Stimulated activated CD4-positive, alpha-beta T cell treated with anti-CD3 and anti-CD28 coated beads, TNF-alpha, amount 100 ng/mL, for 24 hours (primary cell): ENCODE measurements at places on chromosomes 2 and 18.

GRCh38 chr2:101357376-101357775 lies 29.9 kb downstream of the CREG2 start:
- no peak for DNase-seq

DNA sequence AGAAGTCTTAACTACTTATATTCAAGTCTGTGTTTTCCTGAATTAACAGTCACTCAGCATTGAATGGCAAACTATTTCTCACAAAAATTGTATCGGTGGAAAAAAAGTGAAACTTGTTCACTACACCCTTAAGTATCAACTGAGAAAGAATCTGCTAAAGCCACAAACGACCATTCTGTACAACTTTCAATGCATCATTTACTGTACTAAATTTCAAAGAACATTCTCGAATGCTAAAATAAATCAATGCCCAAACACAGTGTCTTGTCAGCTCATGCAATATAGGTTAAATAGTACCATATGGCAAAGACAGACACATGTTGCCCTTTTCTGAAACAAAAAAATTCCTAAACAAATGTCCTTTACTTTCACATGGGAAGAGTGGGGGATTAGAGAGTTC lies 9.0 kb downstream of the ZNF516 start:
- no peak for DNase-seq

GRCh38 chr2:143645921-143646645 lies 516.9 kb downstream of the ARHGAP15 start:
- no peak for DNase-seq

DNA sequence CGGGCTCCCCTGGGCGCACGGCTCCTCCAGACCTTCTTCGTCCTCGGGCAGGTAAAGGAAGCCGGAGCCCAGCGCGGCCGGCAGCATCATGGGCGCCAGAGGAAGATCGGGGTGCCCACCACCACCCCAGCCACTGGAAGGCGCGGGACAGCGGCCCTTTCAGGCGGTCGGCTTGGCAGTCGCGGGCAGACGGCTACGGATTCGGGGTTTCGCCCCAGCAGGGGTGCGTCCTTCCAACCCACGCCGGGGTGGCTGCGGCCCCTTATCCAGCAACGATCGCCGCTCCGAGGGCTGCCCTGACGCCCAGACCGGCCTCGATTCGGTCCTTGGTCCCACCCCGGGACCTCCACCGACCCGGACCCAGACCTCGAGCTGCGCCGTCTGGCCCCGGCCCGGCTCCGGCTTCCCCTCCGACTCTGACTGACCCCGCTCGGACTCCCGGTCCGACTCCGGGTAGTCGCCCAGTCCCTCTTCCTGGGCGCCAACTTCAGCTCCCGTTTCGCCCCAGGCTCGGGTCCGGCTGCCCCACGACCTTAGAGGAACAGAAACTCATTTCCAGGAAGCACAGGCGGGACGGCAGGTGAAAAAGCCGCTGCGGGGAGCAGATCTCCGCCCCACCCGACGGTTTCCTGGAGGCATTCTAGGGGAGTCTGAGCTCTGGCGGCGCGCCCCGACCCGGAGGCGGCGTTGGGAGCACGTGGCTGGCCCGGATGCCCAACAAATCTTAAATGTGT lies 30.2 kb upstream of the SSB start:
- peak; percentile 22 for DNase-seq

- DNase-seq, result no peak
Measured at GRCh38 chr2:72770879-72771461, 54.9 kb downstream of the EXOC6B start.

- DNase-seq, result no peak
Measured at GRCh38 chr2:40041422-40042382, 262.6 kb upstream of the THUMPD2 start.

DNA sequence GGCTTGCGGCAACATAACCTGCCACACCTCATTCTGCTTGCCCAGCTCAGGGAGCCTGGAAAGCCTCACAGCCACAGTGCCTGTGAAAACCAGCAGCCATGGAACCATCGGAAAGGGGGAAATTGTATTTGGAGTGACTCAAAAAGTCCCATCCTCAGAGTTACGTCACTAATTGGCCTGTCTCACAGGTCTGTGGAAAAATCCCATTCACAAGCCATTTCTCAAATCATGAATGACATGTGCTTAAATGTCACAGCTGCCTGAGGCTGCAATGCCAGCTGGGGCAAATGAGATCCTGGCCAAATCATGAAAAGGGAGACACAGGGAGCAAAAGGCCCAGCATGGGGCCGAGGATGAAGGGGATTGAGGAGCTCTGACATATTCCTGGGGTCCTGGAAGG lies 486.9 kb upstream of the RAB6C start:
- DNase-seq, result no peak

DNA sequence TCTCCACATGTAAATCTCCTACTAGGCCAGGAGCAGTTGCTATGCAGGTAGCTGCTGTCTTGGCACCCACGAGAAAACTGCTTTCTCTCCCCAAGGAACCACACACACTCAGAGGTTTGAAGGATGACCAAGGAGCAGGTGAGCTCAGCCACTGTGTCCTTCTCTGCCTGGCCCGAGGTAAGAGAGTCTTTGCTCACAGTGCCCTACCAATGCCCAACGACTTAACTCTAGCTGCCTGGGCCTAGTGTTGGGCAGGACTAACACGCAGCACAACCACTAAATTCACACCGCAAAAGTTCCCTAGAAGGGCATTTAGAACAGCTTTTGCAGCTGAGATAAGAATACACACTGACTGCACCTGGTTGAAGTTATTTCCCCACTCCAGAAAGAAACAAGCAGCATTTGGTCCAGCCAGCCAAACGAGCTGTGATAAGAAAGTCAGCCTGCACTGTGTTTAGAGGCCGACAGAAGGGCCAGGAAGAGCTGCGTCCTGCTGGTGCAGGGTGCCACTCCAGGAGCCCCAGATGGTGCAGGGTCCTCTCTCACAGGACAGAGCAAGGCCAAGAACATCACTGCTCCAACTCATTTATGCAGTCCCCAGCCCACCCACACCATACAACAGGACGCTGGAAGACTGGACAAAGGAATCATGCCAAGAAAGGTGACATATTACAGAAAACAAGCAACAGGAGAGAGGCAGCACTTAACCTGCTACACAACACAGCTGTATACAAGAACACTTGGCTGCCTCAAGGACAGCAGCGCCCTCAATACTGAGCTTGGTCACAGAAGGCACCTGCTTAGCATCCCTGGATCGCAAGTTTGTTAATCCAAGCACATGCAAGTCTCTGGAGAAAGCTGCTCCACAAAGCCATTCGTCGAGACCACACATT lies 12.5 kb downstream of the HDLBP start:
- no peak for DNase-seq

DNA sequence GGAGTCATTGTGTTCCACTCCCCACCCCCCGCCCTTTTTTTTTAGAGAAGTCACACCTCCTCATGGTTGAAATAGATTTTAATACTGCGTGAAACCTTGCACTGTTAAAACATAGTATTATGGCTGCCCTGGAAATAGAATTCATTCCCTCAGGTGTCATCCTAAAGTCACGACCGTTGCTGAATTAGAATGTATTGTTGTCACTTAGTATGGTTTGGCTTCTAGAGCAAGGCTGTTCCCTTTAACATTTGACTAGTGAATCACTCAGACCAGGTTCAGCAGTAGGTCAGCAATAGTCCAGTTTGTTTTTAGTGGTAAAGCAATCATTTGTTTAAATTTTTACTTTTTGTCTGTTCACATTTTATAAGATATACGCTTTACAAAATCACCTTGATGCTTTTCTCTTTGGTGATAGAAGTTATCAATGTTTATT lies 1.2 kb downstream of the BABAM2 start:
- DNase-seq, result no peak
